ENCODE measurements at places on chromosomes 6 and 20. TPM values are rescaled to one million over a fixed set of nuclear protein-coding genes. Genes with fewer than 3 reads are reported as not detected.

DNA sequence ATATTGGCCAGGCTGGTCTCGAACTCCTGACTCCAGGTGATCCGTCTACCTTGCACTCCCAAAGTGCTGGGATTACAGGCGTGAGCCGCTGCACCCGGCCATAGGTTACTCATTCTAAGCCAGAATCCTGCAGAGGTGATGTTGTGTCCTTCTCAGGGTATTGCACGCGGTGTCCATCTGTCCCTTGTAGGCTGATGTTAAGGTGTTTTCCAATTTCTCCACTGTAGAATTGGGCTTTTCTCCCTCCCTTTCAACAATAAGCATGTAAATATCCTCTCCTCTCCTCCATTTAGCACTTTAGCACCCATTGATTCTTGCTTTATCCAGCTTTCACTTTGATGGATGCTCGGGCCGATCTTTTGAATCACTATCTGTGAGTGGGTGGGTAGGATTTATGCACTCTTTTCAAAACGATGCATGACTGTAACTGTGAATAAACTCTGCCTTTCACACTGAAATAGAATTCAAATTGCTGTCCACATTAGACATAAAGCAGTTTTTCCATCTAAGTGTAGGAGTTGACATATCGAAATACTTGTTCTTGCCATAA, 52.6 kb downstream of the ZBTB2 start:
- no peak for DNase-seq

DNA sequence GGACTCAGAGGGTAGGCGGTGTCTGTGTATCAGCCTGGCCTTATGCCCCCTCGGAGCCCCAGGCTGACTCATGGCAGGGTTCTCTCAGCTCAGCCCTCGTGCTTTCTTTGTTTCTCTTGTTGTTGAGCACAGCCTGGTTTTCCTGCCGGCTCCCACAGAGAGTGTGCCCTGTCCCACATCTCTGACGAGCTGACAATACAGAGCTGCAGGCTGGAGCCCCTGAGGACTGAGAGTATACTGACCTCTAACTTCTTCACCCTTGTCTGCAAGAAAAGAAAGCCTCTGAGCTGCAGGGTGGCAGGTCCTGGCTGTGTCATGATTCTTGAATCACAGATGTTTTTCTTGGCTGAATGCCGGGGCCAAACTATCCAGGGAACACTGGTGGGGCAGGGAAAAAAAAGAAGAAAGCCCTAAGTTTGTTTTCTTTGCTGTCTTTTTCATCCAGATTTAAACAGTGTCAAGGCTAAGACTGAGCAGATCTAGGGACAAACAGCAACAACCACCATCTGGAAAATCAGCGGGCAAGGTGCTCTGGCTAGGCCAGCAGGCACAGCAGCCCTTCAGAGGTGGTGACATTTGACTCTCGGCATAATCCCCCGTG, 63.3 kb upstream of the ZNF133 start:
- no peak for DNase-seq

DNA sequence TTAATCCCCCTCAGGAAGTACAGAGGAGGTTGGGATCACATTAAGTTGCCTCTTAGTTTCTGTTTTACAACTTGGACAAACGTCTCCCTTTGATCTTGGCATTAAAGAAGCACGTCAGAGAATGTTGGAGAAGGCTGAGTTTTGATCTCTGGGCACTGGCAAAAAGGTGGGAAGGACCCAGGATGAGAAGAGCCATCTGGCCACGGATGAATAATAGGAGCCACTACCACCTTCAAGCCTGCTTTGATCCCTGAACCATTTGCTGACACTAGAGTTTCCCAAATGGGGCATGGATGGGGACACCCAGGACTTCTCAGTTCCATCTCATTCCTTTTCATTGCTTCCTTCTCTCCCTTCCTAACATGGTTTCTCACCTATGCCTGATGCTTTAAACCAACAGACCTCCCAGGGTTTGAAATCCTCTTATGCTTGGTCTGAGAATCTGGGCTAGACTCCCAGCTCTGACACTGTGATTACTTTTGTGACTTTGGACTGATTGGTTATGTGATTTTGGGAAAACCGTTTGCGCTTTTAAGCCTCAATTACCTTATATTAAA, 5.8 kb downstream of the TM9SF4 start:
- DNase-seq = no peak

DNA sequence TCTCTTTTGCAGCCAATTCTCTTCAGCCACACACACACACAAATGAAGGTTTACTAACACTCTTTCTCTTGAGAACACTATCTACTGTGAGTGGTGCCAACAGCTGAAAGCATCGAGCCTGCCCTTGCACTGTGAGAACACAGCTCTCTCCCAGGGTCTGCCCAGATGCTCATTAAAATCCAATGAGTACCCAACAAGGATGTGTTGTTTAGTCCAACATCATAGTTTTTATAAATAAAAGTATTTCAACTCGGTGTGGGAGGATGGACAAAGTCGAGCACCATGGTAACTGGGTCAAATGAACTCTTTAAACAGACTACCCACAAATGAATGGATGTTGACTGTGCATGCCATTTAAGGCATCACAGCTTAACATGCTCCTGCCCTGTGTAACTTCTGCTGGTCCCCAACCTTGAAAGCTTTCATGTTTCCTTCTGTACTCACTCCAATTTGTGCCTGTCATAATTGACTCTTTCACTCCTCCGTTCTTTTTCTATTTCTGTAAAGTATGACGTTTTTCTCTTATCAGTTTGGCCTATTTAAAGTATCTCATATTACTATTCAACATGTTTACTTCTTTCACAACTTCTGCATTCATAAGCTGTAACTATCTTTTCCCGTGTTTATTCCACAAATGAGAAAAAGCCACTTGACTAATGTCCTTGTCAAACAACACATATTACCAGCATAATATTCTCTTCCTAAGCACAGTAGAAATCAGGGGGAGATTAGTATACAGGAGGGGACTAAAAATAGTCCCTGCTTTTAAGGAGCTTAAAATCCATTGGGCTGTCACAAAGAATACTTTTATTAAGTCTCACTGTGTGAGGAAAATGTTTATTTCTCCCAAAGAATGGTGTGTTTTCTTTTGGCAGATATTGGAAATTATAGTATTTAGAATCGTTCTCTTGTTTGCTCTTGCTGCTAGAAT, 215.4 kb downstream of the RFPL4B start:
- DNase-seq = no peak

DNA sequence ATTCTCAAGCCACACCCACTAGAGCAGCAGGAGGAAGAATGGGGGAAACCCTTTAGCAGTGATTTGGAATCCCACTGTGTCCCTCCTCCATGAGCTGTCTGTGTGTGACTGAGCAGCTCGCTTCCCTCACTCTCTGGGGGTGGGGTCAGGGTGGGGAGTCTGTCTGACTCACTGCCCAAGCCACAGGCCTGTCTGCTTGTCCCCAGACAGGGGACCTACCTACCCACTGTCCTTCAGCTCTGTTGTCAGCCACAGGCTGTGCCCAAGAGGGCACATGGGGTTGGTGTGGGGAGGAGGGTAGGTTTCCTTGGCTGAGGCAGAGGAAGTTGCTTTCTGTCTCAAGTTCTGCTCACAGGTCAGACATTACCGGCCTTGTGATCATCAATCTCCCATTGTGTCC, 127.0 kb downstream of the MAFB start:
- no peak for DNase-seq

DNA sequence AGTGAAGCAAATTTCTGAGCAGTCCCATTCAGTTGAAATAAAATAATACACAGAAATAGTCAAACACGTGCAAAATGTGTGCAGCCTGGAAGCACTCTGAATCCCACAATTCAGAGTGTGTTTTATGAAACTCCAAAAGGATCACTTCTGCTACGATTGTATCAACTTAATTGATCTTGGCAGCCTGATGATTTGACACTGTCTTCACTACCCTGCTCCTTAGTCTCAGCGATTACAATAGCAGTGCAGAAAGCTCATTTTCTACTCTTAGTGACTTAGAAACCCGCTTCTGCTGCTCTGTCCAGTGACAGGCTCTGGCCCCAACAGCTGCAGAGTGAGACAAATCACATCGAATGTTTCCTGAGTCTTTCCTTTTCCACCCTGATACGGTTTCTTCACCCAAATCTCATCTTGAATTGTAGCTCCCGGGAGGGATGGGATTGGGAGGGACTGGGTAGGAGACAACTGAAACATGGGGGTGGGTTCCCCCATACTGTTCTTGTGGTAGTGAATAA, 16.2 kb upstream of the EMILIN3 start:
- no peak for DNase-seq

GRCh38 chr6:15989397-15989796, 139.5 kb upstream of the MYLIP start:
- DNase-seq = no peak

GRCh38 chr6:21278375-21278745, 315.2 kb upstream of the SOX4 start:
- no peak for DNase-seq

DNA sequence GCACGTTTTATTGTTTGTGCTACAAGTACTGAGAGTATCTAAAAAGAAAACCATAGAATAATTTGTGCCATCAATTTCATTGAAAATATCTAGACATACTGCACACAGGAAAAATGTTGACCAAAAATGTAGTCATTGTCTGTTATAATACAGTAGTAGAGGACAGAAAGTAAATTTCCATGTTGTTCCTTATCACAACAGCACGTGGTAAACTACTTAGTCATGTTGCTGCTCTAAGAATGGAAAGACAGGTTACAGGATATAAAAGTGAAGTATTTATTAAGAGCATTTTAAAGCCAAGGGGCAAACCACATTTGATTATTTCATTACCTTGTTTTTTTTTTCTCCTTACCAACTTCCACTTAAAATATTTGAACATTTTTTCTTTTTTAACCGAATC, 89.0 kb upstream of the CEP85L start:
- DNase-seq = no peak

GRCh38 chr6:169339731-169340309, 86.2 kb upstream of the THBS2 start:
- no peak for DNase-seq

- DNase-seq = peak; percentile 45
Measured at GRCh38 chr20:33663161-33664084, 1.3 kb downstream of the C20orf144 start.

DNA sequence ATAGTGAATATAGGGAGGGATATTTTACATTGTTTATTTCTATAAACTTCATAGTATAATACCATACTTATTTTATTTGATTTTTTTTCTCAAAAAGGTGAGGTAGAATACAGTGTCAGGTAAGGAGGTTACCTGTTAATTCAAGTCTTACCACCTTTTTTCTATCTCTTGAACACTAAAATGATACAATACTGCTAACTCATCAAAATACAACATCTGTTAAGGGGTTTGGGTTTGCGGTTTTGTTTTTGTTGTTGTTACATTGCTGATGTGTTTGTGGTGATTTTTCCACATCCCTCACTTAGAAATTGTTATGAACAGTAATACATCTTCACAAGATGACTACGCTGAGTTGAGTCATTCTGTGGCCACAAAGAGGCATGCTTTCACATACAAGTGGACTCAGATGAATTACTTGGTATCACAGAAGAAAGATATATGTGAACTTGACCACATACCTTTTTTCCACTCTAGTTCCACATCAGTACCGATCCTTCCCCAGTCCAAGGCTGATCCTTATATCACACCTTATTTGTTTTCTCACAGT, 139.4 kb upstream of the ID4 start:
- no peak for DNase-seq

DNA sequence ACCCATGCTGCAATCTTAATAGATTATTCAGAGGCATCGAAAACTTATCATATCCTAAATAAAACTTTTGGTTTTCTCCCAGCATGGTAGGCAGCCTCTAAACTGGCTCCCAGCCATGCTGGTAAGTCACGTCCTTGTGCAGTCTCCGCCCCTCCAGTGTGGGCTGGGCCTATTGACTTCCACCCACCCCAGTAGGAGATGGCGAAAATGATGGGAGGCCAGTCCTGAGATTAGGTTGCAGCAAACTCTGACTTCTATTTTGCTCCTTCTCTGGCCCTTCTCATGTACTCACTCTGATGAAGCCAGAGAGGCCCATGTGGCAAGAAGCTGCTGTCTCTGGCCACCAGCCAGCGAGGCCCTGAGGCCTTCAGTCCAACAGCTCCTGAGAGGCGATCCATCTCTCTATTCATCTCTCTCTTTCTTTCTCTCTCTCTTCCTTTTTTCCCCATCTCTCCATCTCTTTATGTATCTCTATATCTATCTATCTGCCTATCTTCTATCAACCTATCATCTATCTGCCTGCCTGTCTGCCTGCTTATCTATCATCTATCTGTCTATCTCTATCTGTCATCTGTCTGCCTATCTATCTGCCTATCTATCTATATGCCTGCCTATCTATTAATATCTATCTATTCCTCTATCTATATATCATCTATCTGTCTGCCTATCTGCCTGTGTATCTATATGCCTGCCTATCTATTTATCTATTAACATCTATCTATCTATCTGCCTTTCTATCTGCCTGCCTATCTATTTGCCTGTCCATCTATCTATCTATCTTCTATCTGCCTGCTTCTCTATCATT, 52.7 kb upstream of the STX16 start:
- no peak for DNase-seq

GRCh38 chr6:139198529-139199288, 63.8 kb downstream of the HECA start:
- DNase-seq = no peak

GRCh38 chr6:162211022-162211421, 516.5 kb downstream of the PRKN start:
- no peak for DNase-seq

HTR1E gene
- total RNA-seq = not detected

EIF2S2 gene
- total RNA-seq = 64.8 TPM

BPIFA1 gene
- total RNA-seq = not detected

COL11A2 gene
- total RNA-seq = 0.60 TPM

OR2B6 gene
- not detected for total RNA-seq

SOBP gene
- 1.9 TPM for total RNA-seq

C20orf144 gene
- total RNA-seq = not detected

GSTA2 gene
- not detected for total RNA-seq

COL19A1 gene
- not detected for total RNA-seq

KCNQ5 gene
- not detected for total RNA-seq

PPP1R14C gene
- total RNA-seq = 0.31 TPM
